ENCODE measurements at places on chromosomes 1 and 21.

DNA sequence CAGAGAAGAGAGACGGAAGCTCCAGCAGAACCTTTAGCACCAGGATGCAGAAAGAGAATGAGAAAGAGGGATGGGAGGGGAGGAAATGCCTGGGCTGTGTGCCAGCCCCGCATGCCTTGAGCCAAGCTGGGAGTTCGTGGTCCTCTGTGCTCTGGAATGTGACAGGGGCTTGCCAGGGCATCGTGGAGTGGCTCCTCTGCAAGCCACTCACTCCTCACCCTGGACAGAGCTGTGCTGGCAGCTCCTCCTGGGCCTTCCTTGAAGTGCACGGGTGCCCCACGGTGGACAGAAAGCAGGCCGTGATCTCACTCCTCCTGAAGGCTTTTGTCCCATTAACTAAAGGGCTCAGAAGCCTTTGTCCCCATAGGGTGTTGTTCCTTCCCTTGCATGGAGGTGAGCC is 34.8 kb upstream of the PRELP start:
- no peak for DNase-seq

- DNase-seq, result no peak
These were observed 12.7 kb upstream of the WDR26 start for GRCh38 chr1:224447251-224447650.

DNA sequence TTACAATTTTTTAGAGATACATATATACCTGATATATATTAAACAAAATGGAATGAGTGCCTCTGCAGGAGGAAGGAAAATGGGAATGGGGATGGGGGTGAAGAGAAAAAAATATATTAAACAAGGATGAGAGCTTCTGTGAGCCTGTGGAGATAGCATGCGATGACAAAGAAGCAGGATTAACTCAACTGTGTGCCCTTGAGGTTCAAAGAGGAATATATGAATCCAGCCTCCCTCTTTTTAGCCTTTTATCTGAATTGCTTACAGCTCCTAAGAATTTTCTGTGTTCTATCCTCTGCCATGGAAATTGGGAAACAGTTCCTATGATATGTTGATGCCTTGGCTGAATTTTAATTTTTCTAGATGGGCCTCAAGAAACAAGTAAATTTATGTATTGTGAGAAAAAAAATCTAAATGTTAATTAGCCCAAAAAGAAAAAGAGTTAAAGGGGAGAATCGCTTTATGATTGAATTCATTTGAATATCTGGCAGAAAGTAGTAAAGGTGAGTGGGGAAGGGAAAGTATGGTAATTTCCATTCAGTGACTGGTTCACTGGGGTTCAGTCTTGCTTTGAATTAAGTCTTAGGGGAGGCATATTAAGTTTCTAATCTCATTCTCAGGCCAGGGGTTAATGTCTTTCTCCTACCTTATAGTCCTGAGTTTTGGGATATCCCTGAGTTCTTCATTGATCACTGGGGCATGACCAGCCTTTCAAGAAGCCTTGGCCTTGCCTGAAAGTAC is 106.3 kb upstream of the HMCN1 start:
- no peak for DNase-seq

- no peak for DNase-seq
These were observed 10.8 kb upstream of the SMAP2 start for GRCh38 chr1:40362699-40363098.

- DNase-seq, result no peak
These were observed 21.5 kb upstream of the SLC44A5 start for GRCh38 chr1:75632350-75632949.

DNA sequence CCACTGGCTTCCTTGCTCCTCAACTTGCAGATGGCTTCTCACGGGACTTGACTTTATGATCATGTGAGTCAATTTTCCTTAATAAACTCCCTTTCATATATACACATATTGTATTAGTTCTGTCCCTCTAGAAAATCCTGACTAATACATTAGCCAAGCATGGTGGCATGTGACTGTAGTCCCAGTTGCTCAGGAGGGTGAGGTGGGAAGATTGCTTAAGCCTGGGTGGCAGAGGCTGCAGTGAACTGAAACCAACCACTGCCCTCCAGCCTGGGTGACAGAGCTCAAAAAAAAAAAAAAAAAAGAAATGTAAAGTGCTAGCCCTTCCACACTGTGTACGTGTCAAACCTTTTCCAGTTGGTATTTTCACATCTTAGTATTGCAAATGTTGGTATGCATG is 857.0 kb downstream of the LTN1 start:
- no peak for DNase-seq

GRCh38 chr1:1156140-1157032 is 17.3 kb upstream of the TTLL10 start:
- DNase-seq, result no peak

GRCh38 chr21:30979054-30979453 is 59.2 kb downstream of the KRTAP19-8 start:
- peak; percentile 2 for DNase-seq

DNA sequence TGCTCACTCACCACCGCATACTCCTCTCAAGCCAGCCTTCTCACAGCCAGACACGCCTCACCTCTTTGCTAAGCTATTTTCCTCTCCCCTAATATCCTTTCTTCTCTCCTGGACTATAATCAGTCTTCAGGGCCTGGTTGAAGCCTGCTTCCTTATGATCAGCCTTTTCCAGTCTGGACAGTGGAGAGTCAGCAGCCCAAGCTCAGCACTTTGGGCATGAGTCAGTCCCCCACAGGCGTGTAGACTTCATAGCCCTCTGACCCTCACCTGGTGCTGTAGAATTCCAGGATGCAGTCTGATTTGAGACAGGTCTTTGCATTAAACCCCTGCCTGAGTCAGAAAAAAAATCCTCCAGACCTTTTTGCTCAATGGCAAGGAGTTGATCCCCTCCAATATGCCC is 2.5 kb downstream of the HPCAL4 start:
- DNase-seq, result no peak

DNA sequence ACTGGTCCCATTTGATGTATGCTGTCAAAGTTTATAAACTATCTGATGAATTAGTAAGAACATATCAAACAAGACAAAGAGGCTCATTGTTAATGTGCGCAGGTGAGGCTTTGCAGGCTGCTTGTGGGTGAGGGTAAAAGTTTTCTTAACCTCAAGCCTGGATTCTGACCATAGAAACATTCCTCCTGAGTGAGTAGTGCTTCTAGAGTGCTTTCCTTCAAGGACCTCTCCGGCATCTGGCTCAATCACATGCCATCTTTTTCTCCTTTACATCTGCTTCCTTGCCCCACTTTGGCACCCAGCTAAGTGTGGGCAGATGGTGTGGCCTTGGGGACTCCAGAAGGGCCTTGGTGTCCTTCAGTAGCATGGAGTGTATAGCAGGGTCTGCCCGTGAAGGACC is 104.0 kb downstream of the ROR1 start:
- DNase-seq, result no peak

DNA sequence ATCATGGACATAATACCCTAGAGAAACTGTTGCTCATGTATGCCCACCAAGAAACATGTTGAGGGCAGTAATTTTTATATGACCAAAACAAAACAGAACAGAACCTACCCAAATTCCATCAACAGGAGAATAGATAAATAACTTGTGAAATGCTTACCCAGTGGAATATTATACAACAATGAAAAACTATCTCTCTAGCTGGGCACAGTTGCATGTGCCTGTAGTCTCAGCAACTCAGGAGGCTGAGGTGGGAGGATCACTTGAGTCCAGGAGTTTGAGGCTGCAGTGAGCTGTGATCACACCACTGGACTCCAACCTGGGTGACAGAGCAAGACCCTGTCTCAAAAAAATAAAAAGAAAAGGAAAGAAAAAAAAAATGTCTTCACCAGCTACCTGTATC is 37.6 kb upstream of the RCSD1 start:
- DNase-seq, result no peak

DNA sequence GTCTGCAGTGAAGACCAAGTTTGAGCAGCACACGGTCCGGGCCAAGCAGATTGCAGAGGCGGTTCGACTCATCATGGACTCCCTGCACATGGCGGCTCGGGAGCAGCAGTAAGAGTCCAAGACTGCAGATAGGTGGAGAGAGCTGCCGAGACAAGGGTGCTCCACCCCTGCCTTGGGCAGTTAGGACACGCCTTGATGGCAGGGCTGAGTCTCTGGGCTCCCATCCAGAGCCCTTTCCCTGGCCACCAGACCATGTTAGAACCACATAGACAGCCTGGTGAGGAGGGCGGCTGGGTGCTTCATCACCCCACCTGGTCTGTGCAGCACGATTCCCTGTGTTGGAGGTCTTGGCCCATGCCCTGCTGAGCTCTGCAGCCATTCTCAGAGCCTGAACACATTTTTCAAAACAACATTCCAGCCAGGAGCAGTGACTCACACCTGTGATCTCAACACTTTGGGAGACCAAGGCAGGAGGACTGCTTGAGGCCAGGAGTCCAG is 17.3 kb upstream of the MIIP start:
- no peak for DNase-seq

DNA sequence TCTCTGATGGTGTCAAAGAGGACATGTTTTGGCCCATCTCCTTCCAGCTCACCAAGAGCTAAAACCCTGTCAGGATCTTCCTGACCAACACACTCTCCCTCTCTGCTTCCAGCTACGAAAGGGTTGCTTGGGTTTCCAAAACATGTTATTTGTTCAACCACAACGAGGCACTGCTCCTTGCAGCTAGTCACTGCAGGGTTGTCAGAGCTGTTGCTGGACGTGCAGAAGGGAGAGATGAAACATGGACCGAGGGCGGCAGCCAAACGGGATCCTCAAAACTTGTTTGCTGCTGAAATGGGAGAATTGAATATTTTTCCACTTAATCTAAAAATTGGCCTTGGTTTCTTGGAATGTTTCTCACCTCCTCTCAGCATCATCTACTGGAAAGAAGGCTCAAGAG is 12.4 kb downstream of the ZBTB18 start:
- DNase-seq, result no peak

GRCh38 chr1:32876341-32877210 is 5.9 kb upstream of the FNDC5 start:
- DNase-seq, result peak; percentile 72

DNA sequence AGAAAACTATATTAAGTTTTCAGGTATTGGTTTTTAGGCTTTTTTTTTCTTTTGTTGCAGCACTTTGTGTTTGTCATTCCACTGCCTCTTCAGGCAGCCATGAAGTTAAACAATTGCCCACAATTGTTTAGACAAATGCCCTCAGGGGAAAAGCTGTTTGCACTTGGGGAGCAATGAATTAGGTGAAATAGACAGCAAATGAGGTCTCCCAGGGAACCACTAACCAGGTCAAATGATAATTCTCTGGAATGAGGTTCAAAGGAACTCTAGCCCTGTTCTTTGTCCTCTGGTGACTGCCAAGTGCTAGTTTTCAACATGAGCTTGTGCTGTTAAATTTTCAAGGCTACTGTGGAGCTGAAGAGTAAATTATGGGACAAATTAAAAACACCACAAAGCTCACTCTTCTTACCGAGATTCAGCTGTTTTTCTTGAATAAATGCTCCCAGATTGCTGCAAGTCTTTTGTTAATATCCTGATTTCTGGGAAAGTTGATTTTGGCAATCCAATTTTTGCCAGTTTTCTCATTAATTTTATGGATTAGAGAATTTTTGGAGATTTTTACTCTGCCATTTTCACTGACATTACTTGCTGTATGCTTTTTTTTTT is 15.1 kb upstream of the MAB21L3 start:
- no peak for DNase-seq

- no peak for DNase-seq
These were observed 35.1 kb downstream of the LRRC42 start for GRCh38 chr1:53981220-53981619.

DNA sequence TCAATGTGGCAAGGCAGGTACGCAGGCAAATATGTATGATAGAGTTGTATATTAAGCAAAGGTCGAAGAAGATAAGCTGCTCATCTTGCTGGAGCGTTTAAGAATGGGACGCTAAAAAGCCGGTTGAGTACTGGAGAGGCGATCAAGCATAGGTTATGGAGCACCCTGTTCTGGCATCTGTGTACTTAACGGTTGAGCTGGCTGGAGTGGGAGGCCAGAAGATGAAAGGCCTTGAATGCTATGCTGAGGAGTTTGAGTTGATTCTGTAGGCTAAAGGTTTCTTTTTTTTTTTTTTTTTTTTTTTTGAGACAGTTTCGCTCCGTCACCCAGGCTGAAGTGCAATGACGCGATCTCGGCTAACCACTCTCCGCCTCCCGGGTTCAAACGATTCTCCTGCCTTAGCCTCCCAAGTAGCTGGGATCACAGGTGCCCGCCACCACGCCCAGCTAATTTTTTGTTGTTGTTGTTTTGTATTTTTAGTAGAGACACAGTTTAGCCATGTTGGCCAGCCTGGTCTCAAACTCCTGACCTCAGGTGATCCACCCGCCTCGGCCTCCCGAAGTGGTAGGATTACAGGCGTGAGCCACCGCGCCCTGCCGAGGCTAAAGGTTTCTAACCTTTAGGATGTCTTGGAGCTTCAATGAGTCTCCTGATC is 850 bp upstream of the KHDC4 start:
- no peak for DNase-seq

- DNase-seq, result no peak
These were observed 171.0 kb downstream of the ZZZ3 start for GRCh38 chr1:77511440-77511840.

DNA sequence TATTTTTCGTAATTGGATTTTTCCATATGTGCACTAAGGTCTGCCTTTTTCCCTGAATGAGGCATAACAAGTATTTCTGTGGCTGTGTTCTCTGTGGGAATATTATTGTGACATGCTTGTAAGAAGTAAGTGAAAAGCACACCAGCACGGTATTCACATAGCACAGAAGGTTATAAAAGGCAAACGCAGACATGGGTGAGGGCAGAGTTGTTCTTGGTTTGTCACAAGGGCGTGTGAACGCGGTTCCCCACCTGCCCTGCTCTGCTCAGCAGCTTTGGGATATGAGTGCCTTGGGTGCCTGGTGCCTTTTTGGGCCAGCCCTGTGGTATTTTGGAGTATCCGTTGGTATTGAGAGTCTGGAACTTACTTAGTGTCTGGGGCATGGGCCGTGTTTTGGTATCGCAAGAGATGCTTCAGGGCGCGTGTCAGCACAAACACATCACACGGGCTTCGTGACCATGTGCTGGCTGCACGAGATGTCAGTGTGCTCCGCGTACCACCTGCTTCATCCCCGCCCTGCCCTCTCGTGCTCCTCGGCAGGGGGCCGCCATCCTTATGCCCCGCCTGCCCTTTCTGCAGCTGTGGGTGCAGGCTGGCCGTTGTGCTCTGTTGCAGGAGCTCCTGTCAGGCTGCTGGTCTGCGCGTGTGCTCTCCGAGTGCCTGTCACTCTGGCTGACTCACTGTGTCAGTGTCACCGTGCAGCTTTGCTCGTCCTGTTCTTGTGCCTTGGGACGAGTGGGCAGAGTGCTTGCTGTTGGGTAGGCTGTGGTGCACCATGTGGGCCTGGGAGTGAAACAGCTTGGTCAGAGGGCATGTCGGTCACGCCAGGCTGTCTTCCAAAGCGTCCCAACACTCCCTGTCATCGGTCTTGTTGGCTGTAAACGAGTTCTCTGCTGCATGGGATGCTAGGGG is 15.0 kb downstream of the SKI start:
- DNase-seq, result no peak

DNA sequence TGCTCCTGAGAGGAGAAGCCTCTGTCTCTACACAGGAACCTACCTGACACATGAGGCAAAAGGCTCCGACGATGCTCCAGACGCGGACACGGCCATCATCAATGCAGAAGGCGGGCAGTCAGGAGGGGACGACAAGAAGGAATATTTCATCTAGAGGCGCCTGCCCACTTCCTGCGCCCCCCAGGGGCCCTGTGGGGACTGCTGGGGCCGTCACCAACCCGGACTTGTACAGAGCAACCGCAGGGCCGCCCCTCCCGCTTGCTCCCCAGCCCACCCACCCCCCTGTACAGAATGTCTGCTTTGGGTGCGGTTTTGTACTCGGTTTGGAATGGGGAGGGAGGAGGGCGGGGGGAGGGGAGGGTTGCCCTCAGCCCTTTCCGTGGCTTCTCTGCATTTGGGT is 3.9 kb upstream of the ACKR1 start:
- no peak for DNase-seq

GRCh38 chr1:72942008-72942407 is 659.7 kb upstream of the NEGR1 start:
- no peak for DNase-seq

GRCh38 chr1:1304331-1305299 is 3.1 kb downstream of the ACAP3 start:
- DNase-seq, result no peak

Measured in stimulated activated naive CD8-positive, alpha-beta T cell treated with anti-CD3 and anti-CD28 coated beads, Interleukin-15, amount 100 ng/mL, for 72 hours (primary cell).